ENCODE measurements at places on chromosomes 13 and 19.

DNA sequence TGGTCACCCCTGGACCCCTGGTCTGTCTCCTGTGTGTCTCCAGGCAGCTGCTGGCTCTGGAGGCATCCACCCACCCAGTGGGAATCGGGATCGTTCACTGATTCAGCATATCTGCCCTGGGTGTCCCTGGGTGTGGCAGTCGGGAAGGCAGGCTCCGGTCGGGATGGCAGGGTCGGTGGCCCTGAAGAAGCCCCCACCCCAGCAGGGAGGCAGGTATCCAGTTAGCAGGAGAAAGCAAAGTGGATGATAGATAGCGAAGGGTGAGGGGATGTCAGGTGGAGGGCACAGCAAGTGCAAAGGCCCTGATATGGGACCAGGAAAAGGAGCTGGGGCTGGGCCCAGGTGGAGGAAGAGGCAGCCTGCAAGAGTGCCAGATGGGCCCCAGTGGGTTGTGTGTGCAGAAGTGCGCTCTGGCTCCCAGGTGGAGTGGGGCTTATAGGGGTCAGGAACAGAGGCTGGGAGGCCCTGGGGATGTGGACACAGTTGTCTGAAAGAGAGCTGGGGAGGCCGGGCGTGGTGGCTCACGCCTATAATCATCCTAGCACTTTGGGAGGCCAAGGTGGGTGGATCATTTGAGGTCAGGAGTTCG is 2.3 kb downstream of the SSBP4 start:
- no peak for DNase-seq

- no peak for DNase-seq
Measured at GRCh38 chr19:53598361-53598760, 33.4 kb upstream of the DPRX start.

DNA sequence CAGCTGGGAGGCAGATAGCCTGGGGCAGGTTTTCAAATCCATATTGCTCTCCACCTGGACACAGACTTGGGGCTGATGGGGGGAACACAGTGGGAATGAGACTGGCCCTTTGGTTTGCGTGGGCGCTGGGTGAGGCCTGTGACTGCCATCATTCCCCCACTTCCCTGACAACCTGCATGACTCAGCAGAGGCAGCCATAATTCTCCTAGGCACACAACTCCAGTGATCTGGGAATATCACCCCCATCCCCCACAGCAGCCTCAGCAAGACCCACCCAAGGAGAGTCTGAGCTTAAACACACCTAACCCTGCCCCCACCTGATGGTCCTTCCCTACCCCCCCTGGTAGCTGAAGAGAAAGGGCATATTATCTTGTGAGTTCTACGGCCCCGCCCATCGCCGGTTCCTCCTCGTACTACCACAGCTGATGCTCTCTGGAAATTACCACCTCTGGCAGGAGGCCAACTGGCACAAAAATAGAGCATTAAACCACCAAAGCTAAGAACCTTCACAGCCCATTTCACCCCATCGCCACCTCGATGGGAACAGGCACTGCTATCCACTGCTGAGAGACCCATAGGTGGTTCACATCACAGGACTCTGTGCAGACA is 71.0 kb downstream of the RNF17 start:
- no peak for DNase-seq

GRCh38 chr13:25654322-25654721 is 282.5 kb downstream of the ATP8A2 start:
- no peak for DNase-seq

GRCh38 chr13:67147342-67148133 is 82.6 kb downstream of the PCDH9 start:
- no peak for DNase-seq

DNA sequence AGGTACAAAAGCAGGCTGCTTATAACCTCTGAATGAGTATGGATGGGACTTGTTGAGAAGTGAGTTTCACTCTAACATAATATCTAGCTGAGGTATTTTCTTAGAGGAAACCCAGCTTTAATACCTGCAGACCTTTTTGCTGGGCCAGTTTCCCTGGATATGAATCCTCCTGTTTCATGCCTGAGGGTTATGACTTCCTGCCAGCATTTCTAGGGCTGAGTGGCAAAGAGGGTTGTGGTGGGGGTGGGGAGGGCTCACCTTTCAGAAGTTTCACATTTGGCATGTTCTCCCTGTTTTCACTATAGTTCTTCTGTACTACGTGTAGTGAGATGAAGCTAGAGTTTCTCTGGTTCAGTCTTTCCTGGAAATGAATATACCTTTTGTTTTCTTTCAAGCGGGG is 73.7 kb downstream of the LACC1 start:
- no peak for DNase-seq

DNA sequence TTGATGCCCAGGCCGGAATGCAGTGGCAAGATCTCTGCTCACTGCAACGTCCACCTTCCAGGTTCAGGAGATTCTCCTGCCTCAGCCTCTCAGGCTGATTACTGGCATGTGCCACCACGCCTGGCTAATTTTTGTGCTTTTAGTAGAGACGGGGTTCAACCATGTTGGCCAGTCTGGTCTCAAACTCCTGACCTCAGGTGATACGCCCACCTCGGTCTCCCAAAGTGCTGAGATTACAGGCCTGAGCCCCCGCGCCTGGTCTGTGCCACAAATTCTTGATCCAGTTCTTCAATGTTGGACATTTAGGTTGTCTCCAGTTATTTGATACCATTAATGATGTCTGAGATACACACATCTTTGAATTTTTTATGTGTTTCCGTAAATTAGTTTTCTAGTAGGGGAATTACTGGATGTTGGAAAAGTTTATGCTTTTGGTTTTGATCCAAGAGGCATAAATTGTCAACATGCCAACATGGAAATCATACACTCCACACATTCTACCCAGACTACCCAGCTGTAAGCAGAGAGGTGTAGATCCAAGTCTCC is 525 bp upstream of the COG3 start:
- DNase-seq: no peak

DNA sequence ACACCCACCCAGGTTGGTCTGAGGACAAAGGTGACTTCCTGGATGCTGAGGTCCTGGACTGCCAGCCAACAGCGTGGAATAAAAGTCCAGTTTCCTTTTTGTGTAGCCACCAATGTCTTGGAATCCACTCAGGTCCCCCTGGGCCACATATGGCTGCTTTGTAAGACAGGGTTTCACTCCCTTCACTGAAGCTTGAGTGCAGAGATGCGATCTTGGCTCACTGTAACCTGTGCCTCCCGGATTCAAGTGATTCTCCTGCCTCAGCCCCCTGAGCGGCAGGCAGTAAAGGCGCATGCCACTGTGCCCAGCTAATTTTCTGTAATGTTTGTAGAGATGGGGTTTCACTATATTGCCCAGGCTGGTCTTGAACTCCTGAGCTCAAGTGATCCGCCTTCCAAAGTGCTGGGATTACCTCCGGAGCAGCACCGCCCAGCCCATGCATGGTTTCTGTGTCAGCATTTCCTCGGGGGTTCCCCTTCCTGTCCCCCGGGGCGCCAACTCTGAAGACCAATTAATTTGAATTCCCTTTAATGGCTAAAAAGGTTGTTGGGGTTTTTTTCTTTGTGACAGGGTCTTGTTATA is 17.5 kb downstream of the KANK2 start:
- no peak for DNase-seq
